CD8-positive, alpha-beta memory T cell (primary cell): ENCODE measurements at places on chromosomes 5 and 9. TPM values are rescaled to one million over a fixed set of nuclear protein-coding genes. Genes with fewer than 3 reads are reported as not detected.

- peaks cover 4% of the 10 kb centered on the region for H3K4me1 ChIP-seq
- H3K36me3 ChIP-seq, result no peaks in the 10 kb centered on the region
- H3K27me3 ChIP-seq, result no peaks in the 10 kb centered on the region
- no peak for DNase-seq
These were observed 109.7 kb upstream of the FER start for GRCh38 chr5:108638021-108638420.

GRCh38 chr9:15246708-15247107, 60.3 kb downstream of the TTC39B start:
- H3K27ac ChIP-seq, result no peak overlapping the region
- H3K4me1 ChIP-seq, result no peaks in the 10 kb centered on the region
- no peaks in the 10 kb centered on the region for H3K27me3 ChIP-seq
- H3K36me3 ChIP-seq, result no peaks in the 10 kb centered on the region
- H3K4me3 ChIP-seq, result no peak overlapping the region

- H3K27me3 ChIP-seq, result no peaks in the 10 kb centered on the region
- no peaks in the 10 kb centered on the region for H3K36me3 ChIP-seq
- H3K4me3 ChIP-seq, result no peak overlapping the region
- no peaks in the 10 kb centered on the region for H3K4me1 ChIP-seq
These were observed 13.1 kb downstream of the SELENOP start for GRCh38 chr5:42798284-42799240.

DNA sequence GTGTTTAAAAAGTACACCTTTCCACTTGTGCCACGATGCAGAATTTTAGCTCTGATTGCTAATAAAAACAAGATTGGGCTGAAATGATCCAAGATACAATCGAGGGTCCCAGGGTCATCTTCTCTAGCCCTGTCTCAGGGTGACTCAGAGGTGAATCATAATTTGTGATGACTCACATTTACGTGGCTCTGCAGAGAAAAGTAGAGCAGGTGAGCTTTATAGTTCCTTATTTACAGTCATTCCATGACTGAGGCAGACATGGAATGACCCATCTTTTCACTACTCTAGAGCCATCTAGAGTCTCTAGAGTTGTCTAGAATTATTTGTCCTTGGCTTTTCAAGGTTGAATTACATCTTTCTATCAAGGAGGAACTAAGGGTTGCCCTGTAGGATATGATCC, 155.2 kb downstream of the GAS1 start:
- H3K27me3 ChIP-seq, result no peaks in the 10 kb centered on the region
- H3K36me3 ChIP-seq, result no peaks in the 10 kb centered on the region
- no peaks in the 10 kb centered on the region for H3K4me1 ChIP-seq
- DNase-seq, result no peak
- no peak overlapping the region for H3K27ac ChIP-seq

GRCh38 chr5:152282331-152282730, 122.7 kb downstream of the NMUR2 start:
- DNase-seq, result no peak
- H3K4me3 ChIP-seq, result no peak overlapping the region
- H3K27ac ChIP-seq, result no peak overlapping the region
- H3K27me3 ChIP-seq, result no peaks in the 10 kb centered on the region
- H3K4me1 ChIP-seq, result no peaks in the 10 kb centered on the region

DNA sequence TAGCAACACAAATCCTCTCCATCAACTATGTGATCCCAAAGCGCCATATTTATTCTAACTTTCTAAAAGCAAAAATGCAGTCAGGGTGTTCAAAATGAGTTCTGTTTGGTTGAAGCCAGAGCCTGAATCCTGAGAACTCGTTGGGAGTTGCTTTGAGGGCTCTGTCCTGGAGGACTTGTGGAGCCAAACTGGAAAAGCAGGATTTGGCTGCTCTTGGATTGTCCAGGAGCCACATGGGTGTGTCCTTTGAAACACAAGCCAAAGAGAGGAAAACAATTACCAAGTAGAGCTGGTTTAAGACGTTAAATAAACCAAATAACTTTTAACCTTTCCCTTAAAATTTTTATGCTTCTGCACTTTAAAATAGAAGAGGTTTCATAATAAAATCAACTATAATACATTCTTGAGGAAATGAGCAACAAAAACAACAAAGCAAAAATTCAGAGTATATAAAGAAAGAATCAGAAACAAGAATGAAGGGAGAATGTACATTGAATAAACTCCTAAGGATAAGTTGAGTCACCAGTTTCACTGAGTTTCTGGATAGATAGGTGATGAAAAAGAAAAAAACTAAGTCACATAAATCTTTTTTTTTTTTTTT, 13.5 kb downstream of the C5orf46 start:
- no peak overlapping the region for H3K4me3 ChIP-seq
- H3K27ac ChIP-seq, result no peak overlapping the region
- H3K4me1 ChIP-seq, result no peaks in the 10 kb centered on the region

DNA sequence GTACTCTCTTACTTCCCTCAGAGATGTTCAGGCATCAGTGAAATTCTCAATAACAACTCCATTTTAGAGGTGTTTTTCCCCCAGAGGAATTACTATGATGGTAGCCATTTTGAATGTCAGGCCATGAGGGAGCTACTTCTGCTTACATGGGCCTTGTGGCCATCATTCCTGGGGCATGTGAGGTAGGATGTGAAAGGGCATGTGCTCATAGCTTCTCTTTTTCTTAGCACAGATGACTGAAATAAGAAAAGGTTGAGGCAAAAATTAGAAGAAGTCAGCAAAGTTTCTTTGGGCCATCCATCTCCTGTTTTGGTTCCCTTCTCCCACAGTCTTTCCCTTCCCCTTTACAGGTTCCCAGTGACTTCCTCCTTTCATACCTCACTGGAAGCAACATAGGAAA, 68.8 kb downstream of the FEM1C start:
- no peaks in the 10 kb centered on the region for H3K36me3 ChIP-seq
- no peak overlapping the region for H3K27ac ChIP-seq

GRCh38 chr5:89110916-89111646, 228.1 kb upstream of the MEF2C start:
- no peak overlapping the region for H3K27ac ChIP-seq
- no peaks in the 10 kb centered on the region for H3K36me3 ChIP-seq
- no peak for DNase-seq
- H3K27me3 ChIP-seq, result no peaks in the 10 kb centered on the region
- H3K4me3 ChIP-seq, result no peak overlapping the region

DNA sequence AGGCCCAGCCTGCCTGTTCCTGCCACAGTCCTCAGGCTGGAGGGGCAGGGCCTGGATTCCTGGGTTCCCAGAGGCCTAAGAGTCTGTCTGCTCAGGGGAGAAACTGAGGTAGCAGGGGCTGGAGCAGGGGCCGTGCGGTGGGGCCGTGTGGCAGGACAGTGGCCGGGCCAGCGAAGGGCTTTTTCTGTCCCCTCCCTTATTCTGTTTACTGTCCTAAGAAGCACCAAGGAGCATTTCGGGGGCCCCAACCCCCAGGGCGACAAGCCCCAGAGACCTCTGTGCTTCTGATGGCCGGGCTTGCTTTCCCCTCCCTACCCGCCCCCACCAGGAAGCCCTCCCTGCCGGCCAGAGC, 6.8 kb upstream of the ASB6 start:
- H3K4me3 ChIP-seq, result no peak overlapping the region
- no peak for DNase-seq
- no peaks in the 10 kb centered on the region for H3K36me3 ChIP-seq
- no peaks in the 10 kb centered on the region for H3K4me1 ChIP-seq
- H3K27ac ChIP-seq, result no peak overlapping the region

GRCh38 chr5:2894736-2895135, 143.3 kb upstream of the IRX2 start:
- no peaks in the 10 kb centered on the region for H3K4me1 ChIP-seq
- no peak overlapping the region for H3K4me3 ChIP-seq
- no peaks in the 10 kb centered on the region for H3K36me3 ChIP-seq
- H3K27ac ChIP-seq, result no peak overlapping the region
- H3K27me3 ChIP-seq, result no peaks in the 10 kb centered on the region

- H3K4me1 ChIP-seq, result no peaks in the 10 kb centered on the region
- H3K36me3 ChIP-seq, result no peaks in the 10 kb centered on the region
- no peak for DNase-seq
- no peak overlapping the region for H3K27ac ChIP-seq
These were observed 264.3 kb downstream of the ARRDC3 start for GRCh38 chr5:91118796-91119195.

Gene DOCK8
- total RNA-seq, result 136 TPM

Gene LYSMD3
- total RNA-seq, result 17.0 TPM

Gene SOX30
- 0.11 TPM for total RNA-seq

Gene WDR38
- total RNA-seq, result not detected
